ENCODE measurements at places on chromosomes 6 and 20.
A peak's percentile ranks its signal among the peaks of the same experiment; 100 is the strongest.

GRCh38 chr6:93423542-93423941, 4.2 kb upstream of the EPHA7 start:
- no peak overlapping the region for H3K27ac ChIP-seq
- H3K36me3 ChIP-seq = no peaks in the 10 kb centered on the region
- peaks cover 2% of the 10 kb centered on the region for H3K4me1 ChIP-seq
- DNase-seq = peak; percentile 82
- no peak overlapping the region for H3K4me3 ChIP-seq

DNA sequence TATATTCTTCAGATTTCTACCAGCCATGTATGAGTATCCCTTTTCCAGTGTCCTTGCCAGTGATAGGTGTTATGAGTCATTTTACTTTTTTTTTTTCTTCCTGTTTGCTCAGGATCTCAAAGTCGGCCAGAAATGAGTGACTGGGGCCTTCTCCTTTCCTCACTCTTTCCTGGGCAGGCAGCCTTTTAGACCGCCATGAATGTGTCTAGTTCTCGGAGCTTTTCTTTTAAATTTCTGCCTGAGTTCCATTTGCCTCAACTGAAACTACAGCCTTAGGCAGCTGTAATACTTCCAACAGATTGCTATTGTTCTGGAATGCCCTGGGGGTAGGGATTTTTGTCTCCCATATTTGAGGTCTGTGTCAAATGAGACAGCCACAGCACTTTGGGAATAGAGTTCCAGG, 83.7 kb downstream of the STXBP5 start:
- no peak overlapping the region for H3K4me3 ChIP-seq
- no peaks in the 10 kb centered on the region for H3K4me1 ChIP-seq
- H3K27me3 ChIP-seq = no peaks in the 10 kb centered on the region

- peak; percentile 44 for DNase-seq
- peaks cover 6% of the 10 kb centered on the region for H3K4me1 ChIP-seq
- no peaks in the 10 kb centered on the region for H3K36me3 ChIP-seq
- H3K27me3 ChIP-seq = no peaks in the 10 kb centered on the region
These were observed 35.2 kb upstream of the BCLAF1 start for GRCh38 chr6:136324686-136325380.

DNA sequence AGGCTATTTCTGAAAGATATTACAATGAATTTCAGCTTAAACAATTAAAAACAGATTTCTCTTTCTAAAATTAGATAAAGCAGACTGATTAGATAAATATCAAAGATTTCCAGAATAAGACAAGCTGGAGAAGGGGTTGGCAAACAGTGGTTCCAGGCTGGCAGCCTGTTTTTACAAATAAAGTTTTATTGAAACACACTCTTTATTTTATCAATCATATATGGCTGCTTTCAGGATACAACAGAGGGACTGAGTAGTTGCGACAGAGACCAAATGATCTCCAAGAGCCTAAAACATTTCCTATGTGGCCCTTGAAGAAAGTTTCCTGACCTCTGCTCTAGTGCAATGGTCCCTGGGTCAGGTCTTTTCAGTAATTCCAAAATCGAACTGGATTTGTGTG, 65.6 kb upstream of the IYD start:
- DNase-seq = no peak
- H3K27ac ChIP-seq = no peak overlapping the region
- H3K27me3 ChIP-seq = no peaks in the 10 kb centered on the region

GRCh38 chr6:41712651-41713103, 22.7 kb downstream of the TFEB start:
- DNase-seq = peak; percentile 45
- H3K4me3 ChIP-seq = no peak overlapping the region
- peaks cover 14% of the 10 kb centered on the region for H3K4me1 ChIP-seq
- no peaks in the 10 kb centered on the region for H3K27me3 ChIP-seq
- H3K36me3 ChIP-seq = no peaks in the 10 kb centered on the region
- H3K27ac ChIP-seq = peak overlapping the region; percentile 53

- no peaks in the 10 kb centered on the region for H3K4me1 ChIP-seq
- H3K27ac ChIP-seq = no peak overlapping the region
- DNase-seq = no peak
- H3K27me3 ChIP-seq = peaks cover 7% of the 10 kb centered on the region
These were observed 134.8 kb downstream of the TAF4 start for GRCh38 chr20:61930776-61931475.

DNA sequence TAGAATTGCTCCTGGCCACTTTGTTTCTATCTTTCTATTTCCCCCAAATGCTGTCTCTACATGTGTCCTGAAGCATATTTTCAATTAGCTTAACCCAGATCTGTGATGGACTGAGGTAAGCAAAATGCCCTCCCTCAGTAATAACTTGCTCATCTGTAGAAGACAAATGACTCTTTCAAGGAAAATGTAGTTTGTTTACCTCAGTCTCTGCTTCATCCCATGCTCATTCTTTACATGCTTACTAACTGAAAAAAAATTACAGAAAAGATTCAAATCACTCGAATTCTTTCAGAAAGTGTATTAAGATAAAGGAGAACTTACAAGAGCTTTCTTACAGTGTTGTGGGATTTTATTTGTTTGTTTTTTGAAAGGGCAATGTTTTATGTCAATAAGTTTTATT, 531.1 kb downstream of the LMBRD1 start:
- no peak overlapping the region for H3K27ac ChIP-seq
- no peaks in the 10 kb centered on the region for H3K4me1 ChIP-seq
- no peak for DNase-seq
- H3K27me3 ChIP-seq = no peaks in the 10 kb centered on the region

- no peak overlapping the region for H3K4me3 ChIP-seq
- H3K27me3 ChIP-seq = no peaks in the 10 kb centered on the region
These were observed 70.5 kb downstream of the PHF20 start for GRCh38 chr20:35842361-35842760.

DNA sequence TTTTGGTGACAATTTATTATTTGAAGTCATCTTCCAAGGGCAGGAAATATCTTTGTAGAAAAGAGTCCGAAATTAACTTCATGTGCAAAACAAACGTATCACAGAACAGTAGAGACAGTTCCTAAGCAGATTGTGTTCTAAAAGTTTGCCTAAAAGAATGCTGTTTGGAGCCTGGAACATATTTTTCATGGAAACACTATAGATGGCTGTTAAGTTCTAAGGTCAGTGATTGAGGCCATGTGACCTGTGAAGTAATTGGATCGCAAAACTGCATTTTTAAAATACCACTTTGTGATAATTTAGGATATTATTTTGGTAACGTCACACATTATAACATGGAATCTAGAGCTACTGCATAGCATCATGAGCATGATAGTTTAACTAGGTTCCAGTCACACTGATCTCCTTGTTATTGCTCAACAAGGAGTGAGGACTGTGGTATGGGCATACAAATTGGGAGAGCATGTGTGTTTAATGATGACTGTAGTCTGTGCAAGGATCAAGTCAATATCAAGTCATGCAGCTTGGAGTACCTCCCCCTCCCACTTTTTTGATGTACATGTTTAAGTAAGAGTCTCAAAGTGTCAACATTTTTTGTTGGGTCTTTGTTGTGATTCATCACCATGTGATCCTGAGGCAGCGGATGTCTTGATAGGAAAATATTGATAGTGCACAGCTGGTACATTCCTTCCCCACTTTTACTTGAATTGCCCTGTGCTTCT, 609.3 kb upstream of the CITED2 start:
- no peak for DNase-seq
- no peak overlapping the region for H3K4me3 ChIP-seq
- no peaks in the 10 kb centered on the region for H3K27me3 ChIP-seq
- peak overlapping the region; percentile 43 for H3K27ac ChIP-seq
- H3K36me3 ChIP-seq = no peaks in the 10 kb centered on the region

GRCh38 chr6:30149234-30149633, 11.8 kb downstream of the TRIM10 start:
- H3K27me3 ChIP-seq = peaks cover 2% of the 10 kb centered on the region
- no peak overlapping the region for H3K4me3 ChIP-seq
- H3K4me1 ChIP-seq = no peaks in the 10 kb centered on the region
- no peak overlapping the region for H3K27ac ChIP-seq
- H3K36me3 ChIP-seq = no peaks in the 10 kb centered on the region

DNA sequence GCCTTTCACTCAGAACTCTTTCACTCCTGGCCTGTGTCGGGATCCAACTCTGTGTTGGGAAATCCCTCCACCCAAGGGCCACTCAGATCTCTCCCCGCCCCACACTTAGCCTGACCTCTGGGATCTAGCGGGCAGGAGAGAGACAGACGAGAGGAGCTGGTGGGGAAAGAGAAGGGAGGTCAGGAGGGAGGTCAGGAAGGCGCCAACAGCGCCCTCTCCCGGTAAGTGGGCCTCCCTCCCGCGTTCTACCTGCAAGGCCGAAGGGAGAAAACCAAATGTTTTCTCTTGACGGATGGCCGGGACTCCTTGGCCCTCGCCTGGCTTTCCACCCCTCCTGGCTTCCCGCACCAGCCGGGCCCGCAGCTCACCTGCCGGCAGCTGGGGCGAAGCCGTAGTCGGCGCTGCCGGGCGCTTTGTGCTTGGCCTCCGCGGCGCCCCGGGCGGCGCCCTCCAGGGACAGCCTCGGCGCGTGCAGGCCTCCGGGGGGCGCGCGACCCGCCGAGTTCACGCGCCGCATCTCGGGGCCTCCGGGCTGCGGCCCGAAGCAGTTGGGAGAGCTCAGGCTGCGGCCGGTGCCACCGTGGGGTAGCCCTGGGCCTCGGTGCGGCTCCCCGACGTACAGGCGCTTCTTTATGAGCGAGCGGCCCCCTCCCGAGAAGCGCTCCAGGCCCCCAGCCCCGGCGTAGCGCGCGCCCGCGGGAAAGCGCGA, 38.2 kb downstream of the C6orf132 start:
- no peak overlapping the region for H3K27ac ChIP-seq
- peaks cover 12% of the 10 kb centered on the region for H3K4me1 ChIP-seq
- peak overlapping the region; percentile 3 for H3K4me3 ChIP-seq
- no peaks in the 10 kb centered on the region for H3K36me3 ChIP-seq

- H3K36me3 ChIP-seq = no peaks in the 10 kb centered on the region
- no peak overlapping the region for H3K27ac ChIP-seq
- H3K27me3 ChIP-seq = peaks cover 5% of the 10 kb centered on the region
- H3K4me1 ChIP-seq = no peaks in the 10 kb centered on the region
- no peak for DNase-seq
These were observed 8.3 kb upstream of the MMP9 start for GRCh38 chr20:46000262-46000996.

DNA sequence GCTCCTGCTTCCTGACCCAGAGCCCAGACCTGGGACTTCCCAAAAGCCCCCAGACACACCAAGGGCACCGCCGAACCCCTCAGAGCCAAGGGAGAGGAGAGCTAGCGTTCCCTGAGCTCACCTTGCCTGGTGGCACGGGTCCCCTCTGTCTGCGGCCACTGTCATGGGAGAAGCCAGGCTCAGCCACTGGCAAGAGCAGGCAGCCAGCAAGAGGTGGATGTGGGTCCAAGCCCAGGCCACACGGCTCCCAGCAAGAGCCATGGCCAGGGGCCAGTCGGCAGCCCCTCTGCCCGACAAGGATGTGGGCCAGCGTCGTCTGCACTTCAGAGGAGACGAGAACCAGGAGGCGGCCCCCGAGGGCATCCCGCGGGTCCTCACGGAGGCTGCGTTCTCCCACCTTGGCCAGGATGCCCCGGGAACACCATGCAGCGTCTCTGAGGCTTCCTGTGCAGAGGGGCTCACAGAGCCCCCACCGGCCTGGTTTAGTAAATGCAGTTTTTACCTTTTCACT, 2.2 kb upstream of the PPDPF start:
- DNase-seq = no peak
- no peak overlapping the region for H3K4me3 ChIP-seq
- H3K27me3 ChIP-seq = no peaks in the 10 kb centered on the region
- no peak overlapping the region for H3K27ac ChIP-seq

GRCh38 chr20:25064561-25065071, 6.7 kb upstream of the ACSS1 start:
- H3K4me3 ChIP-seq = no peak overlapping the region
- H3K4me1 ChIP-seq = no peaks in the 10 kb centered on the region
- no peak for DNase-seq
- H3K27ac ChIP-seq = no peak overlapping the region
- H3K27me3 ChIP-seq = no peaks in the 10 kb centered on the region

GRCh38 chr6:8017276-8017701, 46.9 kb downstream of the BLOC1S5 start:
- no peak for DNase-seq
- H3K27ac ChIP-seq = no peak overlapping the region
- no peak overlapping the region for H3K4me3 ChIP-seq
- H3K27me3 ChIP-seq = no peaks in the 10 kb centered on the region
- H3K4me1 ChIP-seq = peaks cover 2% of the 10 kb centered on the region

DNA sequence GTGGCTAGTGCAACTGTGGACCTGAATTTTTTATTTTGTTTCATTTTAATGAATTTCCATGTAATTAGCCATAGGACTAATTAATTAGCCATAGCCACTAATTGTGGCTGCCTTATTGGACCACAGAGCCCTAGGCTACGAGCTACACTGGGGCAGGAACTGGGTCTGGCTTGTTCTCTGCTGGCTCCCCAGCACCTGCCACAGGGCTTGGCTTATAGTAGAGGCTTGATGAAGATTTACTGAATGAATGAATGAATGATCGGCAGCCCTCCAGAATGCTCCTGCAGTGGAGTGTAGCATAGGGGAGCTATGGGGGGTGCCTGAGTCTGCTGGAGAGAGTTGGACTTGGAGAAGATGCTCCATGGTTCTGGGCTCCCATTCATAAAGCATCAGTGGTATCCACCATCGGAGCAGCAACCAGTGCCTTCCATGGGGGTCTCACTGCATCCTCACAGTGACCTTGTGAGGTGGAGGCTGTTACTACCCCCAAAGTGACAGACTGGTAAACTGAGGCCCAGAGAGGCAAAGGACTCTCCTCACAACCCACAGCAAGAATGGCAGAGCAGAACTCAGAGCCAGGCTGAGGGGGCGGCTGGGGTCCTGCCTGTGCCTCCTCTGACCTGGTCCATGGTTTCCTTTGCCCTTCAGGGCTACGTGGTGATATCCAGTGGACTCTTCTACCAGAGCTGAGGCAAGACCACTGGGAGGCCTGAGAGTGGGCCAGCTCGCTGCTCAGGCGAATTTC, 8.6 kb upstream of the BPIFB6 start:
- H3K27me3 ChIP-seq = peaks cover 3% of the 10 kb centered on the region
- DNase-seq = no peak
- H3K36me3 ChIP-seq = no peaks in the 10 kb centered on the region
- H3K4me1 ChIP-seq = no peaks in the 10 kb centered on the region

GRCh38 chr6:1500913-1501312, 108.8 kb upstream of the FOXC1 start:
- no peak overlapping the region for H3K27ac ChIP-seq
- no peak overlapping the region for H3K4me3 ChIP-seq

DNA sequence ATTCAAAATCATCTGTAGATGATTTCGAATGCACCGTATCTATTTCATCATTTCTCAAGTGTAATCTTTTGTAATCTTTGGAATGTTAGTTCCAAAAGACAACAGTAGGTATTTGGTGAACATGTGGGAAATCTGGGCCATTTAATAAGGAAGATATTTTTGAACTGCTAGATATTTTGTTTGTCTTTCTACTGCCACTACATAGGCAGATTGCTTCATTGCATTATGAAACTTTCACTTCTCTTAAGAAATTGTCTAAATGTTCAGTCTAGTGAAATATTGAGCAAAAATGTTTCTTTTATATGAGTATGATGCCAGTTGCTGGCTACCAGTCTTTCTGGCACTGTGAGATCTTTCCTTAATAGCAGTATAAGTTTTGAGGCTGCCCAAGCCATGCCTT, 527.8 kb upstream of the RNF217 start:
- no peak overlapping the region for H3K4me3 ChIP-seq
- no peaks in the 10 kb centered on the region for H3K27me3 ChIP-seq
- no peaks in the 10 kb centered on the region for H3K36me3 ChIP-seq

- H3K27ac ChIP-seq = no peak overlapping the region
- no peak overlapping the region for H3K4me3 ChIP-seq
- H3K36me3 ChIP-seq = no peaks in the 10 kb centered on the region
- H3K27me3 ChIP-seq = no peaks in the 10 kb centered on the region
- peaks cover 4% of the 10 kb centered on the region for H3K4me1 ChIP-seq
These were observed 26.1 kb downstream of the BFSP1 start for GRCh38 chr20:17504898-17505635.

Measured in lung (tissue), 17 donors.